Activated T-cell treated with anti-CD3 and anti-CD28 coated beads for 4 hours (primary cell): ENCODE measurements at places on chromosomes 2 and 18.

GRCh38 chr2:134648586-134648985 lies 70.2 kb downstream of the TMEM163 start:
- no peak for DNase-seq

GRCh38 chr2:50006327-50006726 lies 852.0 kb upstream of the FSHR start:
- DNase-seq = no peak

DNA sequence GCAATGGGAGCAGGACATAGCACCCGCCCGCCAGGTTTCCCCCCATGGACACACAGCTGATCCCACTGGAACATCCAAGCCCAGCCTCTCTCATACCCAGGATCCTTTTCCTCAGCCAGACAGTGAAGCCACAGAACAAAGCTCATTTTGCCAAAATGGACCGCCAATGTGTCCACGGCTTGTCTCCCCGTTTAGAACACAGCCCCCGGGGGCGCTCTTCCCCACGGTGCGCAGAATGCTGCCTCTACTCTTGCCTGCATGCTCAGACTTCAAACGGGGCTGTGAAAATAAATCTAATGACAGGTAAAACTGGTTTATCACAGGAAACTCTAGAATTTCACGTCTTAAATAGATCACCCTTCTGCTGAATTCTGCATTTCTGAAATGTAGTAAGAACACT lies 548.5 kb upstream of the ID2 start:
- no peak for DNase-seq

GRCh38 chr18:26457611-26458353 lies 90.6 kb downstream of the KCTD1 start:
- DNase-seq = no peak

GRCh38 chr2:140998017-140998416 lies 1132.8 kb downstream of the LRP1B start:
- DNase-seq = no peak

- no peak for DNase-seq
These were observed 191.7 kb upstream of the SPHKAP start for GRCh38 chr2:228373191-228373590.

DNA sequence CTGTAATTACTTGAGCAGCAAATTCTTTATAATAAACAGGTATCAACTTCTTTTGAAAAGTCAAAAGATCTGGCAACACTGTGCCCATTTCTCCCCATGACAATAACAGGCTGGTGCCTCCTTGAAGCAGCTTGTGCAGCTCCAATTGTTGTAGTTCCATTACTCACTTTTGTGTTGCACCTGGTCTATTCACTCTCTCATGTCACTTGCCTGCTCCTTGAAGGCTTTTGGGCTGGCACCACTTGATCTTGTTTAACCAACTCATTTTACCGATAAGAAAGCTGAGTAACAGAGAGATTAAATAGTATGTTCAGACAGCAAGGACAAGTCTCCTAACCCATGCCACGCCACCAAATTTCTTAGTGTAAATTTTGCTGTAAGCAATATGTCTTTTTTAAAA lies 314.5 kb downstream of the OSR1 start:
- no peak for DNase-seq

GRCh38 chr2:236166796-236167296 lies 1.3 kb downstream of the GBX2 start:
- no peak for DNase-seq

DNA sequence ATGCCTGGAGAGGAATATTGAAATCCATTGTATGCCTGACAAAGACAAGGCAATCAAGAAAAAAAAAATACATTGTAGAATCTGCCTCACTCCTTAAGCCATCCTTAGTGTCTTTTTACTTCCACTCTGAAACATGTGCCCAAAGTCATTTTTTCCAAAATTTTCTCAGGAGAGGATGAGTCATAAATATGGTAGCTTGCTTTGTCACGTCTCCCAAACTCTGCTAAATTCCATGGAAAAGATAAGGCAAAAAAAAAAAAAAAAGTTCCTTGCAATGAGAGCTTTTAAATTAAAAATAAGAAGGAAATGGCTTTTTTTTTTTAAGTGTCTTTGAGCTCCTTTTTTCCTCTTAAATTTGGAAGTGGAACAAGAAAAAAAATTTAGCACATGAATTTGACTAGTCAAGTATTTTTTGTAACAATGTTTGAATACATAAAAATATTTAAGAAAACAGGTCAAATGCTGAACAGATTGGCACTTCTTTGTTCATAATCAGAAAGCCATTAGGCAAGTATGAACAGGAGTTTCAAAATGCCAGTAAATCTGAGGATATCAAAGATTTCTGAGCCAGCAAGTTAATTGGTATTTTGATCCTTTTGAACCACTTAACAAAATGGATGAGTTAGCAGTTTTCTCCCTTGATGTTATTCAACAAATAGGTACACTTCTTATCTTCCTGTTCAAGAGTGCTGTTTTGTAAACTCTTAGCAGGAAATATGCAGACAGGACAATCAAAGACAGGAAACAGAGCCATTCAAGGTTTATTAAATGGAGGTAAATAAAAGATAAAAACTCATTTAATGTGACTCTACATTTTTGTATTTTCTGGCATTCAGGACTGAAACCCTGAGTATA lies 247.3 kb upstream of the SP5 start:
- DNase-seq = no peak

DNA sequence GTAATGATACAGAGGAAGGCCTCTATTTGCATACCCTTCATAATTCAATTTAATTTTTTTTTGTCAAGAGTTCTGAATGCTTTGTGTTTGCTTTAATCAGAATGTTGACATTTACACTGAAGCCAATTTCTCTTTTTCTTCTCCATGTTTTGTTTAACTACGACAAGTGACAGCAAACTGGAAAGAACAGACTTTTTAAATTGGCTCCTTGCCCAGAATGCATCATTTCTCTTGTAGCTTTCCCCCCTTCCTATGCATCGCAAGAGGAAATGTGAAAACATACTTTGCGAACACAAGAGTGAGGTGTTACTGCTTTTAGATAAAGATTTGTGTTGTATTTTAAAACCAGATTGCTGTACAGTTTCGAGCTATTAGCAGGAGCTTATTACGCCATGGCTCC lies 955.2 kb upstream of the CELF4 start:
- DNase-seq = no peak

DNA sequence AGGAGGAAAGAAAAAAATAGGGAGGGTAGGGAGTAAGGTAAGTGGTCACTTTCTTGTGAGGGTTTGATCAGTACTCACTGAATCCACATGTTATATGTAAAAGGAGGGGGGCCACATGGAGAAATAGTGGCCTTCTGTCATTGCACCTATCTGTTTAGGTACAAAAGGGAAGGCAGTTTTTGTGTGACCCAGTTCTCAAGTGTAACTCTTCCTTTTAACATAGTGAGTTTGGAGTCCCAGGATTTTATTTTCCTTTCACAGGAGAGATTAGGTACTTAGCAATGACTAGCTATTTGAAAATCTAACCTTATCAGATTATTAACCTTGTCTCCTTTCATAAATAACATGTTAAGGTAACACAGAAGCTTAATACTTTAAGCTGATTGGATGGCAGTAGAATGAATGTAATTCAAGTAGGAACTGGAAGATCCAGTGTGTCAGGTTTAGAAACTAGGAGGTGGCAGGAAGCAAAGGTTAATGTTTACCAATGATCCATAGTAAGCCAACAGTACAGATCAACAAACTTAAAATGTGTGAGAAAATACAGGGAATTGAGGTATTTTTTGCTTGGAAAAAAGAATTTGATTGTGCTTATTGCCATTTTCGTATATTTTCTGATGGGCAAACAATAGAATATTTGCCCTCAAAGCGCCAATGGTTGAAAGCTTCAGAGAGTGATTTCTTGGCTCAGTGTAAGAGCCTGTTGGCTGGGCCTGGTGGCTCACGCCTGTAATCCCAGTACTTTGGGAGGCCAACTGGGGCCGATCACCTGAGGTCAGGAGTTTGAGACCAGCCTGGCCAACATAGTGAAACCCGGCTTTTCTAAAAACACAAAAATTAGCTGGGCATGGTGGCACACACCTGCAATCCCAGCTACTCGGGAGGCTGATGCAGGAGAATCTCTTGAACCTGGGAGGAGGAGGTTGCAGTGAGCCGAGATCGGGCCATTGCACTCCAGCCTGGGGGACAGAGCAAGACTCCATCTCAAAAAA lies 11.3 kb downstream of the HNMT start:
- DNase-seq = no peak

DNA sequence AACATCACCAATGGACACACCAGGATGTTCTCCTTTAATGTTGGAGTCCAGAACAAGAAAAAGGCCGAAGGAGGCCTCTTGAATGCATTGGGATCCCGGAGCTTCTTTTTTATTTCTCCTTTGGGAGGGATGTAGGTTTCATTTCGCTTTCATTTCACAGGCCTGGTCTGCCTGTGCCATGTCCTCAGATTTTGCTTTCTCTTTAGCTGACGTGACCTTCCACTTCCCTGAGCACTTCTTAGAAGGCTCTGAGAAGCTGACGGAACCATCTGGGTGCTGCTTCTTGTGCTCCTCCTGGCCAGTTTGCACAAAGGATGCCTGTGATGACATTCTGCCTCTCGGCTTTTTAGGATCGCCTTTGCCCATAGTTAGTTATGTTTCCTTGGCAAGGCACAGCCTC lies 15.1 kb upstream of the MBOAT2 start:
- DNase-seq = no peak

GRCh38 chr2:20349513-20349921 lies 1.1 kb downstream of the PUM2 start:
- no peak for DNase-seq

GRCh38 chr2:227657199-227657845 lies 9.3 kb upstream of the SCYGR5 start:
- DNase-seq = no peak

GRCh38 chr18:48006415-48007175 lies 76.1 kb upstream of the SMAD2 start:
- no peak for DNase-seq

DNA sequence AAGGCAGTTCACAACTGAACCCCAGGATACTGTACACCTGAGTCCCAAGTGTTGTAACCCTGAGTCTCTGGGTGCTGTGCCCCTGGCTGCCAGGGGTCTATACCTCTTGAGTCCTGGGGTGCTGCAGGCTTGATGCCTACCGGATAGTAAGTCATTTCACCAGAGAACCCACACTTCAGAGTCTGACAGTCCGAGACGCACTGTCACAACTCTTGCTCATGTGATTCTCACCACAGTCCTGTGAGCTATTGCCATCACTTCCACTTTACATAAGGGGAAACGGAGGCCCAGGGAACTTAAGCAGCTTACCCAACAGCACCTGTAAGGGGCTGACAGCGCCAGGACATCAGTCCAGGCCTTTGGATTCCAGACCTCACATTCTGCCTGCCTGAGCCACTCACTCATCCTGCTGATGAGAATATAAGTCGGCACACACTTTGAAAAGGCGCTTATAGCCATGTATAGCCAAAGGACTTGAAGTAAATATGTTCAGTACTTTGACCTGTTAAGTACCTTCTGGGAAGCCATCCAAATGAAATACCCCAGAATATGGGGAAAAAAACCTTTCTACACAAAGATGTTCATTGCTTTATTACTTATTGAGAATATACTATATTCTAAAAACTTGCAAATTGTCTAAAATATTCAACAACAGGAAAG lies 180.7 kb upstream of the ID2 start:
- DNase-seq = no peak

DNA sequence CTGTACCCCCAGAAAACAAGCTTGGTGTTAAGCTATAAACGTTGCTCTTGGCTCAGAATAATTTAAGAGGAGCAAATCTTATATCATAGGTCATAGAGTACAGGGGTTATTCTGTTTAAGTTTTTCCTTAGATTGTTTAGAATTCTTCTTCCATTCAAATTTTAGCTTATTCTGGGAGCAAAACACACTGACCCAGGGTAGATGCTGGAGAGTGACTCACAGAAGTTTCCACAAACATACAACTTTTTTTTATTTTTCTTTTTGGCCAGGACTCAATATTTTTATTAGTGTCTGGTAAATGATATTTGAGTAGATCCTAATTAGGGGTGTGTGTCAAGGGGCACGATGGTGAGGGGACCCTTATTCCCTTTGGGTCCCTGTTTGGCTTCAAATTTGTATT lies 71.5 kb upstream of the PSME4 start:
- no peak for DNase-seq

- DNase-seq = no peak
These were observed 57.5 kb downstream of the HS1BP3 start for GRCh38 chr2:20593072-20594034.

DNA sequence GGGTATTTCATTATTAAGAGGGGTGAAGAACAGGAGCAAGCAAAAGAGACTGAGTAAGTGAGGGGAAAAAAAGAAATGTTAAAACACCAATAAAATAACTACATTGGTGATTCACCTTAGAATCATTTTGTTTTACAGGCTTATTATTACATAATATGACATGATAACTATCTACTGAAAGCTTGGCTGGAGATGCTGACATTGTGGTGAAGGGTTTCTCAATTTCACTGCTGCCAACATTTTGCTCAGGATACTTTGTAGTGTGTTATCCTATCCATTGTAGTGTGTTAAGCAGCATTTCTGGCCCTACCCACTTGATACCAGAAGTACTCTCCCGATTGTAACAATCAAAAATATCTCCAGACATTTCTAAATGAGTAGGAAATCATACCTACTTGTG lies 1564.6 kb upstream of the NXPH2 start:
- no peak for DNase-seq

DNA sequence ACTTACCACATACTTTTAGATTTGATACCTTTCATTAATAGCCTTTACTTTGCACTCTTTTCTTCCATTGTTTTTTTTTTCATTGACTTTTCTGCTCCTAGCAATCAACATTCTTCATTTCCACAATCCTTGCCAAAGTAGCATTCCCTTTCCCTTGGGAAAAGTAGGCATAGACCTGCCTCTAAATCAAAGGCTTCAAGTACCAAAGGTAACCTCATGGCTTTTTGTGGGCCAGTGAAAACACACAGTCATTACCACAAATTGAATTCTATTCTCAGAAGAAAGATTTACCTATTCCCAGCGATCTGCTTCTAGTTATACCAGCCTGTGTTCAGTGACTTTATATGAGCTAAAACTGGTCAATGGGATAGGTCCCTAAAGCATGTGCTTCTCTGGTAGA lies 109.2 kb downstream of the SOCS6 start:
- no peak for DNase-seq

DNA sequence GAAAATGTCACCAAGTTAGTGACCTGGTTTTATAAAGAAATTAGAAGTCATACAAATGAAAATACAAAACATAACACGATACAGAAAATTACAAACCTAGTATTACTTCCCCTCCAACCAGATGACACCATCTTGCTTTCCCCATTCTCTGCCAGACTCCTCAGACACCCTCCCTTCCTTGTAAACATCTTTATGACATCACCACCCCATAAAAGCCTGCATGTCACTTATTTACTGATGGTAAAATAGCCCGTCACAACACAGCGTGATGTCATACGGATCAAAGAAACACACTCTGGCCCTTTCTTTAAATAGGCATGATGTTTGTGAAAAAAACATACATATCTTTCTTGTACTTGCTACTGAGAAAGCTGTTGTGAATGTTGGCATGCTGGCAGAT lies 254.8 kb upstream of the SOX11 start:
- no peak for DNase-seq

DNA sequence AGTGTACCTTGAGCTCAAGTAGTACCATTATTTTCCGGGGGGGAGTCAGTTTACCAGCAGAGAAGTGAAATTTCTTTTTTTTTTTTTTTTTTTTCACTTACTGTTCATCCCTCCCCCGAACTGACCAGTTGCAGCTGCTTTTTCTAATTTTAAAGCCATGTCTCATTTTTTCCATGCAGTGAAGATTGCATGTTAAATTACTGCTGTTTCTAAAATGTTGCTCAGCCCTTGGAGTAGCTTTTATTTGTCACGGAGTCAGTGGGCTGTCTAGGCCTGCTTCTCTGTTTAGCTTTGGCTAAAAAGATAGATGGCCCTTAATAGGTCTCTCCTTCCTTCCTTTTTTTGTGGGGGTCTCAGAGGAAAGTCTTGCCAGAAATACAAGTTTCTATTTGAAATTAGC lies 70.2 kb downstream of the NGEF start:
- DNase-seq = no peak

GRCh38 chr2:74131901-74132300 lies 15.8 kb downstream of the BOLA3 start:
- no peak for DNase-seq
